ENCODE measurements at places on chromosomes 2 and 18.
A peak's percentile ranks its signal among the peaks of the same experiment; 100 is the strongest.

- no peak for DNase-seq
Observed at GRCh38 chr2:174705321-174705720, 59.0 kb downstream of the CHRNA1 start.

DNA sequence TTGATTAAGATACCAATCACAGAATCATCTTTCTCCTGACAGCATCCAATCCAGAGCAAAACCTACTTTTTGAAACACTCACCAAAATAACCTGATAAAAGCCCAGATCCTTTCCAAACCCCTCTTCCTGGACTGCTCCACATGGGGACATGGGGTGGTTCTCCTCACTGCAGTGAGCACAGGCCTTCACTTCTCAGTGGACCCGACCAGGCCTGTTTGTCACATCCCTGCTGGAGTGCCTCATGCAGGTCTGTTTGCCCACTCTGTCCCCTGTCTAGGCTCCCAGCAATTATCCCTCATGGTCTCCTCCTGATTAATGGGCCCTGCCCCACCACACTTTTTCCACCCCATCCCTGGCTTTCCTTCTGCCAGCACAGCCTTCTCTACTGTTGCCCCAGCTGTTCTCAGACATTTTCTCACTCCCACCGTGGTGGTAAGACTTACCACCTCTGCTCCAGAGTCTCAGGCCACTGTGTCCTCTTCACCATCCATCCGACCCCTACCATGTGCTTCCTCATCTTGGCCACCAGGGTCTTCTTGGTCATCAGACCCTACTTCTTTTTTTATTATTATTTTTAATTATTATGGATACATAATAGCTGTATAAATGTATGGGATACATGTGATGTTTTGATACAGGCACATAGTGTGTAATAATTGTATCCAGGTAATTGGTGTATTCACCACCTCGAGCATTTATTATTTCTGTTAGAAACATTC, 21.1 kb downstream of the MRPL30 start:
- no peak for DNase-seq

- DNase-seq: peak; percentile 40
Observed at GRCh38 chr2:238290091-238290509, 1.7 kb upstream of the PER2 start.

DNA sequence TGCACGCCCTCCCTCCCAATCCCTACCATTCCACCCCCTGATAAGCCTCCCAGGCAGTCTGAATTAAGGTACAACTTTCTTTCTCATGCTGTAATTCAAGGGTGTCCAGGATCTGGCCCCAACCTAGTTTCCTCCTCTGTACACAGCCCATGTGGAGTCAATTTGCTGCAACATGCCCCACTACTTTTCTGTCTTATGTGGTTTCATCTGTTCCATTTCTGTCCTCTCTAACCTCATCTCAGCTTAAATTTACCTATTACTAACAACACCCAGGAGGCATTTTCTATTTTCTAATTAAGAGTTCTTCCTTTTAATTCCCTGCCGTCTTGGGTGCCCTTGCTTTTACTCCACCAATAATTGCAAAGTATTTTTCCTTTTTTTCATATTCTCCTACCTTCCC, 10.0 kb downstream of the PPP4R1 start:
- no peak for DNase-seq

DNA sequence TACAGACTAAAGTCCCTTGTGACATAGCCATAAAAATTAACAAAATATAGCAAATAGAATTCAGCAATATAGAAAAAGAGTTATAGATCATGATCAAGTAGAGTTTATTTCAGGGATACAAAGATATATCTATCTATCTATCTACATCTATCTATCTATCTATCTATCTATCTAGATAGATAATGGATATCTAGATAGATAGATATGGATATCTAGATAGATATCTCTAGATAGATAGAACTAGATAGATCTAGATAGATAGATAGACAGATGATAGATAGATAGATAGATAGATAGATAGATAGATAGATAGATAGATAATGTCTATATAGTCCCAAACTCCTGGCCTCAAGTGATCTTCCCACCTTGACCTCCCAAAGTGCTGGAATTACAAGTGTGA, 17.3 kb upstream of the CHMP3 start:
- DNase-seq: no peak

- DNase-seq: peak; percentile 8
Observed at GRCh38 chr2:149184991-149185390, 145.4 kb upstream of the LYPD6 start.

DNA sequence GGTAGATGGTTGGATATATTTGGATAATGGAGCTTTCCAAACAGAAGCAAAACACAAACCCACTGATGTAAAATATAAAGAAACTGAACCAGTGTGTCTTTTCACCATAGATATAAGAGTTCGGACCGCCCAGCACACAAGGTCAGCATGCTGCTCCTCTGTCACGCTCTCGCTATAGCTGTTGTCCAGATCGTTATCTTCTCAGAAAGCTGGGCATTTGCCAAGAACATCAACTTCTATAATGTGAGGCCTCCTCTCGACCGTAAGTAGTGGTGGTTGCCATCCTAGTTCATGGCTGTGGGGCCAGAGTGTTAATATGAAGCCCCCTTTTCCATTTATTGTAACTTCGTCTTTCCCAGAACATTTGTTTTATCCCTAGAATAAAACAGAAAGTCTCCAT, 125.2 kb upstream of the LYPD6 start:
- no peak for DNase-seq

DNA sequence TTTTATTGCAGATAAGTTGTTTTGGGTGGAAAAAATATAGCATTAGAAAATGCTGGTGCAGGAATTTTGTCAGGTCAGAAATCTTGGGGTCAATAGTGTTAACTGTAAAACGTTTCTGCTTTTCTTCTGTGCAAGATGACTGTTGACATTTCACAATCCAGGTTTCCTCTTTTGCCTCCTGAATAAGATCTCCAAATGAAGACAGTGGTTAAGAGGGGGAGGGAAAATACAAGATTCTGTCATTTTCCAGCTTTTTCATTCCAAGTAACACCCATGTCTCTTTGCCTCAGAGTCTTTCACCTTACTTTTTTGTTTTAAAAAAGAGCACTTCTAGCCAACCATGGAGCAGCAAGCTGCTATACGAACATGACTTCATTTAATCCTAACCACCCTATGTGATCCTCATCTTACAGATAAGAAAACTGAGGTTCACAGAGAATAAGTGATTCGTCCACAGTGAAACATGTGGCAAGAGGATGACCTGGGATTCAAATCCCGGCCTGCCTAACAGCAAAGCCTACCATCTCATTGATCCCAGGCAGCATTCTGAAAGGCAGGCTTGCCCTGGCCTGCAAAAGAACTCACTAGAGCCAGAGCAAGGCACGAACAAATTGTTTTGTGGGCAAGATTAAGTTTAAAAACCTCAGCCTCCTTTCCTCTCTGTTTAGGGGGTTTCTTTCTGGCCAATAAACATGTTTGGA, 3.0 kb downstream of the PLEK start:
- peak; percentile 64 for DNase-seq

GRCh38 chr18:38756436-38756835, 1190.8 kb upstream of the CELF4 start:
- DNase-seq: no peak

- peak; percentile 87 for DNase-seq
Observed at GRCh38 chr2:42792583-42793333, at the start of gene HAAO. Gene HAAO, minus strand, starts transcription at chr2:42792583. Its CDS starts 47 bp downstream, at chr2:42792536.

All from muscle of leg (tissue), 16 donors.